Thyroid gland (tissue), 4 donors: ENCODE measurements at places on chromosomes 16 and 17. TPM values are rescaled to one million over a fixed set of nuclear protein-coding genes. Genes with fewer than 3 reads are reported as not detected.
A peak's percentile ranks its signal among the peaks of the same experiment; 100 is the strongest.

DNA sequence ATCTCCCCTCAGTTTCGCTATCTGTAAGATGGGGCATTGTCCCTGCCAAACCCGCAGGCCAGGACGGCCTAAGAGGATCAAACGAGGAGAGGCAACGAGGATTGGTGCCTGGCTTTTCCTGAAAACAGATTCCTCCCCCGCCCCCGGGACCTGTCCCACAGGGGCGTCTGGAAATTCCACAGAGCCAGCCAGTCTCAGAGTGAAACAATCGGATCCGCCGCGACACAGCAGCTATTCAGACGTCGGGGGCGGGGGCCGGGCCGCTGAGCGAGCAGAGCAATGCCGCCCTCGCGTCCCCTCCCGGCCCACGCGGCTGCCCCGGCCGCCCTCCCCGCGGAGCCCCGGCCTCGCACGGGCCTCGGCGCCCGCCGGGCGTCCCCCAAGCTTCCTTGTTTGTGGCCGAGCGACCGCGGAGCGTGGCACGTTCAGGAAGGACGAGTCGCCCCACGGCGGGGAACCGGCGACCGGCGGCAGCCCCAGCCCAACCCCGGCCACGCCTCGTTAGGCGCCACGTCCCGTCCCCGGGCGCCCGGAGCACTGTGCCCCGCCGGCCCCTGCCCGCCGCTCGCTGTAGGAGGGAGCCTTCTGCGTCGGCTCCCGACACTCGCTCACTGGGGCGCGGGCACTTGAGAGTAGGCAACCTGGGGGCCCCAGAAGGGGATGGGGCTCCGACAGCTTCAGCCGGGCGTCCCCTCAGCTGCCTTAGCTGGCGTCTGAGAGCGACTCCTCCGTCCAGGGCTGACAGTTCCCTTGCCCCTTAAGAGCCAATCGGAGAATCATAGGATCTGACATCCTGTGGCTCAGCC is 29.6 kb upstream of the PHOSPHO1 start:
- DNase-seq = peak; percentile 65

Gene SOST
- total RNA-seq = not detected

Gene OR4D1
- not detected for total RNA-seq

- DNase-seq = no peak
Observed at GRCh38 chr16:87335625-87336433, 18.6 kb upstream of the C16orf95 start.

GRCh38 chr17:36864827-36865430 is 72.3 kb upstream of the LHX1 start:
- DNase-seq = no peak

GRCh38 chr16:15882563-15882962 is 5.8 kb downstream of the CEP20 start:
- no peak for DNase-seq

Gene HIRIP3
- 19.8 TPM for total RNA-seq

Gene C16orf96
- total RNA-seq = 0.81 TPM

Gene PDPR
- total RNA-seq = 22.6 TPM

DNA sequence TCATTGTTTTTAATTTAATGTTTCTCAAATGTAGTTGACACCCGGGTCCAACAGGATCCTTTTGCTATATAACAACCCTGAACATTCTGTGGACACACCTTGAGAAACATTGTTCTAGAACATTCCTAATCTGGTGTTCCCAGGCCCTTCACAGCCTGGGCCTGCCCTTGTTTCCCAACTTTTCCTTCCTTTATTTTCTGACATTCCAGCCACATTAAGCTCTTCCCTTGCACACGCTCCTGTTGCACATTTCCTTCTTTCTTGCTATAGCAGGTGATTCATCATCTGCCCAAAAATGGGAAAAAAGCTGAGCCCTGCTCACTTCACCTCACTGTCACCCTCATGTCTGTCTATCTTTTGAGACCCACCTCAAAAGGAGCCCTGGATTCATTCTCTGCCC is 67.9 kb upstream of the MARCHF10 start:
- no peak for DNase-seq

DNA sequence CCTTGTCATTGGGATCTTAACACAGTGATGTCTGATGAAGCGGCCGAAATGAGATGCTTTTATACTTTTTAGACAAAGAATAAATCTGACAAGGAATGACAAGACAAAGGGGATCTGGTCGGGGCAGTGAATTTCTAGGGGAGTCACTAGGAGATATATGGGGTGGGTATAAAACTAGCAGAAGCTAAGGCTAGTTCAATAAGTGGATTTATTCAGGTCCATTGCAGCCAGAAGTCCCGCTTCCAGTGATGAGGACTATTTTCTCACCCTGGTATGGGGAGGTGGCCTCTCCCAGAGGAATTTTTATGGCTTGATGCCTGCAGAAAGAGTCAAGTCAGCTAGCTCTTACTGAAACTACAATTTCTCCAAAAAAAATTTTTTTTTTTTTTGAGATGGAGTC is 23.9 kb downstream of the SLC38A8 start:
- no peak for DNase-seq

Gene PRR11
- 1.4 TPM for total RNA-seq

Gene CD300LG
- total RNA-seq = 22.5 TPM

Gene TNFSF13
- total RNA-seq = 32.2 TPM

DNA sequence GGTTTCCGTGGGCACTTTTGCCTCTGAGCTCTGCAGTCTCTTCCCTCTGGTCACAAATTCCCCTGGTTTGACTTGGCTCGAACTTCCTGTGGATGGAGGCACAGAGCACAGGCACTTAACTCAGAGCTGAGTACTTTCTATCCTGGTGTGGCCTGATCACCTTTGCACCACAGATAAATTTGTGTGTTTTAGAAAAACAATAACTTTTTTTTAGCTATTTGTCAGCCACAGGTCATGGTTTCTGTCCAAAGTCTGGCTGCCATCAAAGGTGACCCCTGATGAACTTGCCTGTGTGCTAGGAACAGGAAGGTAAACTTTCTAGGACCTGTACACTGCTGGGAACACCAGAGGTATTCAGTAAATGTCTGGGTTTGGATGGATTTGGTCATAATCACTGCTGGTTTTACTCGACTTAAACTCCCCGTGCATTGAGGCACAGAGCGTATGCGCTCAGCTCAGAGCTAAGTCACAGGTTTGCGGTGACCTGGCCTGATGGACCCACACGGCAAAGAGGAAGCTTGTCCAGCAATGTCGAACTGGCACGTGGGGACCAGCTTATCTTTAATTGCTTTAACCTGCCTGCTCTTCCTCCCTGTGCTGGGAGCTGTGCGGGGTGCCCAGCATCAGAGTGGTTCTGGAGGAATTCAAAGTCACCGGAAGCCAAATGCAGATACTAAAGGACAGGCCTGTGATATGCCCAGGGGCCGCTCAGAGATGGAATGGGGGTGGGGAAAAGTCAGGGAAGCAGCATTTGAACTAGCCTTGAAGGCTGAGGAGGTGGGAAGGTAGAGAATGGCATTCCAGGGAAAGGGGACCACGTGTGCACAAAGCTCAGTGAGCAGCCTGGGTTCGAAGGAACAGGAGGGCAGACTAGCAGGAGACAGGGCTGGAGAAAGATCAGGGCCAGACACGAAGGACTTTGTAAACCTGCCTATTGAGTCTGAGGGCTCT is 12.9 kb downstream of the SLC13A5 start:
- no peak for DNase-seq

- no peak for DNase-seq
Observed at GRCh38 chr16:21071741-21072140, 78.9 kb downstream of the DNAH3 start.
